ENCODE measurements at places on chromosomes 5 and 9.
A peak's percentile ranks its signal among the peaks of the same experiment; 100 is the strongest.

DNA sequence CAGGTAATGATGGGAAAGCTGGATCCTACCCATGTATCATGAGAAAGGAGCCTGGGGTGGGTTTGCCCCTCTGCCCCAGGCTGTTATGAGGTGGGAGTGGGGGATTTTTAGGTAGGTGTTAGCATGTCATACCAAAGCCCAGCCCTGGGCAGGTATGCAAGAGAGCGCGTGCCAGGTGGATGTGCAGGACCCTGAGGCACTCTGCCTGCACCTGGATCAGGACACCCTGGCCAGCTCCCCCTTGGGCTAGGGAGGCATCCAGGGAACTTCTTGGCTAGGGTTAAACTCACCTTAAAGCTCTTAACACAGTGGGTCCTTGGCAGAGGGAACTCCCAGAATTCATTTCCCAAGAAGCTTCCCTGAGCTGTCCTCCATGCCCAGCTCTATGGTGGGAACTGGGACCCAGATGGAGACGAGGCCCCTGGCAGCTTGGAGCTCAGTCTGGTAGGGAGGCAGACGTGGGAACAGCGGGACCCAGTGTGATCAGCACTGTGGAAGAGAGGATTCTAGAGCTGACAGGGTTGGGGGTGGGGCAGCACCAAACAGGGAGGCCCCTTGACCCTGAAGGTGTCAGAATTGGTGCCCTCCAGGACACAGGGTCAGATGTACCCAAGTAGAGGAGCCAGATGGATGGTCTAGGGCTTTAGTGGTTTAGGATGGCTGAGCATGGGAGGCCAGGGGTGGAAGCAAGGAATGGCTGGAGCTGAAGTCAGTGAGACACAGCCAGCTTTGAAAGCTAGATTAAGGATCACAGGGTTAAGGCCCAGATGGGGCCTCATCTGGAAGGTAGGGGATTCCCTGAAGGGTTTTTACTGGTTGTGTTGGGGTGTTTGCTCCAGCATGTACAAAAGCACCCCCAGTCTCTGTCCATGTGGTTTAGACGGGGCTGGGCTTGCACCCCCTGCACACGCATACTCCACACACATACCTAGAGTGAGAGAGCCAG lies 2.2 kb upstream of the PRR7 start:
- no peak for DNase-seq

DNA sequence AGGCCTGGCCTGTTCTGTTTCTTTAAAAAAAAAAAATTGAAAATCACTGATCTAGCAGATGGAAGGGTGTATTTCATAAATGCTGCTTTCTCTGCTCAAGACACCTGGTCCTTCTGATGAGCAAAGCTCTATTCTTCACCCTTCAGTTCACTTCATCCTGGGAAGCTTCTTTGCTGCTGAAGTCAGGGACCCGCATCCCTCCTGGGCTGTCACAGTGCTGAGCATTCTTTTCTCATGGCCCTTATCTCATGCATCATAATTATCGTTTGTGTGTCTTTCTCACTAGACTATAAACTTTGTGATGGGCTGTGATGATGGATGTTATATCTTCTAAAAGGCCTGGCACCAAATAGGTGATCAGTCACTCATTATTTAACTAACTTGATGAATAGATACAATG lies 461.0 kb downstream of the GADD45G start:
- DNase-seq = no peak

DNA sequence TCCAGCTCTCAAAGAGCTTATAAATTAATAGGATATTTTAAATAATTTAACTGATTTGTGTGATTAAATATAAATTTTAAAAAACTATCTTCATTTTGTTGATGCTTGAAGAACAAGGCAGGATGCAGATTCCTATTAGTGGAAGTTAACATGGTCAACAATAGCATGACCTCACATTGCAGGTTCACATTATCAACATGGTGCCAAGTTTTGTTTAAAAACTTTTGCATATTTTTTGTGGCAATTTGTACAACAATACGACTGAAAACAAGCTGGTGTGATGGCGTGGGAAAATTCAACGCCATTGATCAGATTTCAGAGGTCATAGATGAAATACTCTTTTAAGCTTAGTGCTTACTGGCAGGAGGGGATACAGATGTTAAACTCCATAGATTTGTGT lies 114.1 kb upstream of the MYO10 start:
- no peak for DNase-seq

- DNase-seq = no peak
Measured at GRCh38 chr5:30112867-30113266, 1080.6 kb upstream of the CDH6 start.

DNA sequence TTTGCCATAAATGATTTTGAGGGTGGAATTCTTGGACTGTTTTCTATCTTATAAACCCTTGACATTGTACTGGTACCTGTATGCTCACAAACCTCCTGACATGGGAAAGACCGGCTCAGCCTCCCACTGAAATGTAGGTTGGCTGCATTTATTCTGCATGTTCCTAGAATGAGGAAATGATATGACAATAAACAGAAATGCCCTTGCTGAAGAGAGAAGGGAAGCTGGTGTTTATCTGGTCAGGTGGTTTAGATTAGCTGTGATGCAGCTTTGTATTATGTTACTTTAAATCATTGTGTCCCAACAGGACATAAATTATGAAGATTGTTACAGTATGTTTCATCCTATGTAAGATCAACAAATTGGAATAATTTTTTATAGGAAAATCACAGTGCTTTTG lies 23.1 kb upstream of the CATSPER3 start:
- DNase-seq = no peak

DNA sequence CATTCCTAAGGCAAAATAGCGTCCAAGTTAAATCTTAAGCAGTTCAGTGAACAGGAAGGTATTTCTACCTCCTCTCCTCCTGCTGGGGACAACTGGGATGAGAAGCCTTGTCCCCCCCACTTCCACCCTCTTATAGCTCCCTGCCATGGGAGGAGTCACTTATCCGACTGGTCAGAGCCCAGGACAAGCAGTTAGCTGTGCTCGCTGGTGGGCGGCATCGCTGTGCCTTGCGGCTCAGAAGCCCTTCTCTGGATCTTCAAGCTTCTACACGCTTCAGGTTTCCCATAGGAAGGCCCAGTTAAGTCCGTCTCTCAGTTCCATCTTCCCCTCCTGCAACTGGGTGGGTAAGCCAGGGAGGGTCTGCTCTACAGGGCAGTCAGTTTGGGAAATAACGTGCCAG lies 77.2 kb downstream of the PAX5 start:
- DNase-seq = no peak

- DNase-seq = no peak
Measured at GRCh38 chr9:84315278-84315877, 25.2 kb downstream of the SLC28A3 start.

DNA sequence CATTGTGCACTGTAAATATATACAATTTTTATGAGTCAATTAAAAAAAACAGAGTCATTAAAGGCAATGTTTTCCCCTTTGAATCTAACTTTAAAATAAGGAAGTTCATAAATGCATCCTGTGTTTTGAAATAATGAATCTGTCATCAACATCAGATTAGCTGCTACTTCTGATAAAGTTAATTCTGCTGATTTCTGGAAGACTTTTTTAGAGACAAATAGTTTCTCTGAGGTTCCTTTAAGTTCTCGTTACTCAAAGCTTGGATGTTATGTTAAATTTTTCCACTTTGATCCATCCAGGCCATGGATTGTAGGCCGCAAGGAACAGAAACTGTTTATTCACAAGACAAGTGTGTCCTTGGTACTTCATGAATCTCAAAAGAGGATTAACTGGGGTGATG lies 115.5 kb downstream of the CARTPT start:
- DNase-seq = no peak

- peak; percentile 83 for DNase-seq
Measured at GRCh38 chr9:127923771-127924170, 6.8 kb downstream of the PIP5KL1 start.

DNA sequence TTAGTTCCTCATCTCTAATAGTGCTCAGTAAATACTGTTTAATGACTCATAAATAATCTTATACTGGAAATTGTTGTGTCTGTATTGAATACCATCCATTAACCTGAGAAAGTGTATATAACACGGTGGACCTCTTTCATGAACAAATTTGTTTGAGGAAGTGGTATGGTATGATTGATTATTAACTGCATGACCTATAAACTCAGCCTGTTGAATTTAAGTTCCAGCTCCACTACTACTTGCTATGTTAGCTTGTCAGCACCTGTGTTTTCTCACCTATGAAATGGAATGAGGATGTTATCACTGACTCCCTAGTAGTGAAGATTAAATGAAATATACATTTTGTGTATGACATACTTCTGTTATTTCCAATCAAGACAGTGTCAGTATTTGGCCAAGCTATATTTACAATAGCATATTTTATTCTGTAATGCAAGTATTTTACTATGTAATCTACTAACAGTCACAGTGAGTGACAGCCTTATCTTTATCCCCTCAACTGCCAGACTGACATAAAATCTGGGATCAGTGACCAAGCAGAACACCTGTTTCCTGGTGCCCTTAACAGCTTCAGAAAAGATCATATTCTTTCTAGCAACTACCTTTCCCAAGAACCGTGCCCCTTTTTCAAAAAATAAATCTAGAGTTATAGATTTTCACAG lies 77.3 kb upstream of the ITGA1 start:
- no peak for DNase-seq

Measured in AG04450 (cell line).